ENCODE measurements at places on chromosomes 1 and 21.

- no peak for DNase-seq
Measured at GRCh38 chr1:41419584-41420295, 58.5 kb downstream of the FOXO6 start.

- DNase-seq, result no peak
Measured at GRCh38 chr1:229059671-229060539, 211.0 kb upstream of the RAB4A start.

- DNase-seq, result no peak
Measured at GRCh38 chr1:193626695-193627094, 440.3 kb upstream of the B3GALT2 start.

- DNase-seq, result no peak
Measured at GRCh38 chr1:36062315-36062714, 21.6 kb upstream of the TEKT2 start.

GRCh38 chr1:66788231-66788939 is 12.7 kb downstream of the INSL5 start:
- peak; percentile 11 for DNase-seq

GRCh38 chr1:147771226-147772125 is 11.1 kb upstream of the GJA5 start:
- DNase-seq, result no peak

DNA sequence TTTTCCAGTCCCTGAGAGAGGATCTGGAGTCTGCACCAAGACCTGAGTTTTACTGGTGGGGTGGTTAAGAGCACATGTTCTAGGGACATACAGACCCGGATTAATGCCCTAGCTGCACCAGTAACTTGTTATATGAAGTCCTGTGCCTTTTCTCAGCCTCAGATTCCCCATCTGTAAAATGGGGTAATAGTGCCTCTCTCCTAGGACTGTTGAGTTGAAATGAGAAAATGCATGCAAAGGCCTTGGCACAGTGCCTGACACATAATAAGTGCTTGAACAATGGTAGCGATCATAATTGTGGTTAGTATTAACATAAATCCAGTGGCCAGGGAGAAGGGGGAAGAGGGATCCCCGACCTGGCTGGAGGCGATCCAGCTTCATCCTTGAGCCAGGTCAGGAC is 12.3 kb downstream of the AHDC1 start:
- no peak for DNase-seq

GRCh38 chr1:192476802-192477298 is 98.7 kb upstream of the RGS1 start:
- DNase-seq, result no peak

DNA sequence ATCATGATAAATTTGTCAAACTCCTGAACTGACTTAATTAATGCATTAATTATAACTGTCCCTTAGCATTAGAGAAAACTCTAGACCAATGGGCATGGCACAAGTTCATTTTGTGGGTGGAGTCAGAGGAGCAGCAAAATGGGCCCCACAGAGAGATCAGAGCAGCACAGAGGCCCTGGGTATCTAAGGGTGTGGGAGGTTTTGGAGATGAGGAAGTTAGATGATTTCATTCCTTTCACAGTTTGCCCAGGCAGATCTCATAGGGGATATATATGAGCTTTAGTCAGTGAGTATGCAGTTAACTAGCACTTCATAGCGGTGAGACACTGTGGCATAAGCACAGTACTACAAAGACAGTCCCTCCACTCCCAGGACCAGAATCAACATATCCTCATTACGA is 117.3 kb downstream of the MAB21L3 start:
- DNase-seq, result no peak

- no peak for DNase-seq
Measured at GRCh38 chr1:51063121-51063520, 38.9 kb upstream of the C1orf185 start.

- DNase-seq, result no peak
Measured at GRCh38 chr1:98653123-98653522, 8.4 kb upstream of the SNX7 start.

DNA sequence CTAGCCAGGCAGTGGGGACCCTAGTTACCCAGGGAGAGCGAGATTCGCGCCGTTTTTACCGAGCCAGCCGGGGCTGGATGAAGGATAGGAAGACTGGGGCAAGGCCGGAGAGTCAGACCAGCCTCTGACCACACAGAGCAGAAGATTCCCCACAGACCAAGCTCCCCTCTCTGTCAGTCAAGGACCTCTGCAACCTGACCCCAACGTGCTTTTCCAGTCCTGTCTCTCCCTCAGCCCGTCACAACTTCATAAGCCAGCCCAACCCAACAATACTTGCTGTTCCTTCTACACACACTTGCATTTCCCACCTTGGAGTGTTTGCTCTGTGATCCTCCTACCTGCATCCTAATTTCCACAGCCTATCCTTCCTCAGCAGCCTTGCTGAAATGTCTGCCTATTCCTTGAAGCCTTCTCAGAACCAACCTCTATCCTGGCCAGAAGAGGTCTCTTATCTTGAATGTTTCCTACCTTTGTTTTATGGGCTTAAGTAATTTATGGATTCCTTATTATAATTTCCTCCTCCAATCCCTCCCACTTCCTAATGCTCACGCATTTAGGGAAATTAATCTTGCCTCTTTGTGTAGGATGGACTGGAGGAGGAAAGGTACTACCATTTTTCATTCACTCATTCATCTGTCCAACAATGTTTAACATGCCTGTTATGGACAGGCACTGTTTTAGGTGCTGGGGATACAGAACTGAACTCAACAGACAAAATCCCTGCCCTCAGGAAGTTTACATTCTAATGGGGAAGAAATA is at the start of gene GSTM3:
Gene GSTM3 (minus strand): TSS at position 424 of the 759 bp plus-strand sequence. CDS start 751 bp downstream, outside the sequence.
- no peak for DNase-seq

DNA sequence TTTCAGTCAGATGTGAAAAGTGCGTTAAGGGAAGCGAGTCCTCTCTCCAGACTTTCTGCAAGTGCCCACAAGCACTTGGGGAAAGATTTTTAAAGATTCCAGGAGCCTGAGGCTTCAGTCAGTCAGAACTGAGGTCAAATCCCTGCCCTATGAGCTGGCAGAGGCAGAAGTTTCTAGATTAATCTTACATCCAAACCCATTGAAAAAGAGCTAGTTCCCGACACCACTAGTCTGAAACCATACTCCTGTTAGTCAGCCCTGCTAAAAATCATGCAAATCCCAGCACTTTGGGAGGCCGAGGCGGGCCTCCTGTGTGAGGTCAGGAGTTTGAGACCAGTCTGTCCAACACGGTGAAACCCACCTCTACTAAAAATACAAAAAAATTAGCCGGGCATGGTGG is 21.0 kb downstream of the RSPH1 start:
- no peak for DNase-seq

DNA sequence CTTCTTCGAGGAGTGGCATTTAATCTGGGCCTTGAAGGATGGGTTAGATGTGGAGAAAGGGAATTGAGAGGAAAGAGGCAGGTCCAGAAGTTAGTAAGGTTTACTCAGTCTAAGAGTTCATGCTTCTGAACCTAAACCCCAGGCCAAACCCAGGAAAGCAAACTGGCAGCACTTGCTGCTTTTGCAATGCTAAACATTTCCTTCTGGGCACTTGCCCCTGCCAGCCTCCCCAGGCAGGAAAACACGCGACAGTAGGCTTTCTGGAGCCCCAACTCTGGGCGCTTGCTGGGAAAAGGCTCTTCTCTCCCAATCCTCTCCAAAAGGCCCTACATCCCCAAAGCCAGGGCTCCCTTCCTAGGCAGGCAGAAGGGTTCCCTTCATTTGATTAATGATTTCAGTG is 2.5 kb downstream of the OLFML2B start:
- DNase-seq, result no peak

GRCh38 chr1:39754026-39754570 is 15.4 kb downstream of the PPIE start:
- DNase-seq, result no peak

DNA sequence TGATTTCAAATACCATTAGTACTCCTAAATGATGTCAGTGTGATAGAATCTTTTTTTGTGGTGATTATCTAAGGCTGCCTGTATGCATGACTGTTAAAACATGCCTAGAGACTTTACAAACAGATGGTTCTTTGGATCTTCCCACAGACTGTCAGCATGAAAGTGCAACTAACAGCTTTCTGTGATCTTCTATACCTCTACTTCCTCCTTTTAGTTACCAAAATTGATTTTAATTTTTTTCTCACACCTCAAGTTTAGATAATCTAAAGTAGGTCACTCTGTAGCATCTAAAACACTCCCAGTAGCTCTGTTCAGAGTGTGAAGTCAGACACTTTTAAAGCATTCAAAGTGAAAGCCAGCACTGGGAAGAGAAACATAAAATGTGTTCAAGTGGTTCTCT is 534.5 kb downstream of the PTPRC start:
- DNase-seq, result no peak

DNA sequence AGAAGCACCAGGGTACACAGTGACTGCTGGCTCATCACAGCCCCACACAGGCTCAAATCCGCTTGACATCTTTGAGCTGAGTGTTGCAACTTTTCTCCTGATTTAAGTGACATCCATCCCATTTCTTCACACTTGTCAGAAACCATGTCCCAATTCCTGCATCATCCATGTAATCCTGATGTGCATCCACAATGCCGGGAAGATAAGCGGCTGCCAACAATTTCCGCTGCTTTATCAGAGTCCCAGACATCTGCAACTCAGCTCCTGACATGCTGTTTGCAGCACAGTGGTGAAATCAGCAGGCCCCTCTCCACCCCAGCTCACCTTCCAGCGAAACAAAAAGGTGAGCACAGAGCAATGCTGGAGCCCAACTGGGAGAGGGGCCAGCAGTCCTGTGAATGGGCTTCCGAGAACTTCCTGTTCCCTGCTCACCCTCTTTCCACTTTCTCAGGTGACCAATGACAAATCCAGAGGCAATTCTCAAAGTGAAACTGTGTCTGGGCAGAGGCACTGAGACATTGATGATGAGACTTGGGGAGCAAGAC is 581.0 kb downstream of the AJAP1 start:
- no peak for DNase-seq

- peak; percentile 61 for DNase-seq
Measured at GRCh38 chr1:9292361-9293240, at the start of gene SPSB1. TSS of gene SPSB1 (plus strand) at chr1:9292894. CDS start at chr1:9355892, 62,998 bp downstream.

DNA sequence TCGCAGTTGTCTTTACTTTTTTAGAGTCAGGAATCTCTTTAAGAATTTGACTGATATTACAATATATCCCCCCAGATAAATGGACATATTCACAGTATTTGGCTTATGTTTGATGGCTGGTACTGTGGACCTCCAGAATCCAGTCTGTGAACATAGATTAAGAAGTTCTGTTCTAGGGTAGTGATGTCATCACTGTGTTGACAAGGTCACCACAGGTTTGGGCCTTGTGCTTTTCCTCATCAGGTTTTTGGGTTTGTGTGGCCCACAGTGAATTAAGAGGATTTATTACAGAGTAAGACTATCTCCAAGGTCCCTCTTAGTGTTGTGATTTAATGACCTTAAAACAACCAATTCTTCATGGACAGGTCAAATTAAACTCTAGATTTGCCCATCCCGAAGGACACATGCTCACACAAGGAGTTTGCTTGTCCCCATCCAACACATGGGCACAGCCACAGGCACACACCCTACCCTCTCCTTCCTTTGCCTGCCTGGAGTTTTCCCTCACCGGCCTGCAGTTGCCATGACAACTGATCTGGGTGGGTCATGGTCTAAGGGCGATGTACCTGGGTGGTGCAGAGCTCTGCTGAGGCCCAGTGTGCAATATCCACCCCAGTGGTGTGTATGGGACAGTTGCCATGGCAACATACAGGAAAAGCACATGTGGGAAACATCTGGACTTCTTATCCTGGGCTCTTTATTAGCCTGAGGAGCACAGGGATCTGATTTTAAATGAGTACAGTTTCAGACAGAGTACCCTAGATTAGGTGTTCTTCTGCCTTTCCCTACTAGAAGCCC is 98.6 kb downstream of the NAV1 start:
- no peak for DNase-seq

- no peak for DNase-seq
Measured at GRCh38 chr1:46277658-46278373, 25.6 kb downstream of the LRRC41 start.

GRCh38 chr1:220841293-220841692 is 38.0 kb upstream of the HLX start:
- DNase-seq, result no peak

- no peak for DNase-seq
Measured at GRCh38 chr1:39646232-39647081, 7.0 kb upstream of the HEYL start.

GRCh38 chr1:201713086-201713810 is 115.7 kb upstream of the IPO9 start:
- no peak for DNase-seq

DNA sequence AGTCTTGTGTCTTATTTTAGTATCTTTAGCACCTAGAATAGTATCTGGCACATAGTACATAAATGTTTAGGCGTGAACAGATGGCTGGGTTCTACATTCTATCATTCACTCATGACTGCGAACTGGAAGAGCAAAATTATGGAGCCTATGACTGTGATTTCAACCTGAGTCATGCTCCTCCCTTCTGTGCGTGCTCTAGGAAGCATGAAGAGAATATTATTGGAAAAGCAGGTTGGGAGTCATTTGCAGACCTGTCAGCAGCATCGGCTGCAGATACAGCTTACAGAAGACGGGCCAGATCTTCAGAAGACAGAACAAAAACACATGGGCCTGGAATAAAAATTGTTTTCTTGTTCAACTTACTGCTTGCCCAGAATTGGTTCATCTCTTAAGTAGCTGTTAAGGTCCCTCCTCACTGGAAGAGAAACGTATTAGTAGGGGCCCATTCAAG is 344.0 kb upstream of the USP24 start:
- no peak for DNase-seq

DNA sequence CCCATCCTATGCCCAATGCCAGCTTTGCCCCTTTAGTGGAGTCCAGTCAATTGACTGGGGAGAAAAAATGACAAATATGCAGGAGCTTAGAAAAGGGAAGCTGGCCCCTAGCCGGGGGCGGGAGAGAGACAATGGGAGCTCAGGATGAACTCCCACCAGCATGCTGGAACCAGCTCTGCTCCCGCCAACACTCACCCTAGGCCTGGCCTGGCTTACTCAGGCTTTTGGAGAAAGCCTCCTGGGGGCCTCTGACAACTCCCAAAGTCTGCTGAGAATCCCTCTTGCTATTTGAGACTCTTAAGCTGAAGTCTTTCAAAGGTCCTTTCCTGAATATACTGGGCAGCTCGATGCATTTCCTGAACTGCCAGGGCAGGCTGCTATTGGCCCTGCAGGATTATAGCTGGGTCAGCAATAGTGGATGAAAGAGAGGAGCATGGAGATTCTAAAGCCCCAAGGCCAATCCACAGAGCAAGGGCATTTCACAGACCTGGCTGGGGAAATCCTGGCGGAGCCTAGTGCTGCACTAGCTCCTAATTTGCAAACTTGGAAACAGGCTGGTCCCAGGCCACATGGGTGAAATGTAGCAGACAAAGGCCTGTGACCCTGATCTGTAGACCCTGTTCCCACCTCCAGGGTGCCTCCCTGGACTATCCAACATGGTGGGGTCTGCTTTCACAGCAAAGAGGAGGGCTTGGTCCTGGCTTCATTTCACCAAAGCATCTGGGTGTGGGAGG is 35.7 kb upstream of the CLSTN1 start:
- no peak for DNase-seq

Measured in effector CD4-positive, alpha-beta T cell (primary cell).